ENCODE measurements at places on chromosomes 5 and 9. TPM values are rescaled to one million over a fixed set of nuclear protein-coding genes. Genes with fewer than 3 reads are reported as not detected.
A peak's percentile ranks its signal among the peaks of the same experiment; 100 is the strongest.

GRCh38 chr9:2726650-2727340, 9.5 kb downstream of the KCNV2 start:
- DNase-seq: peak; percentile 68

The F12 gene
- total RNA-seq: 5.7 TPM

The SPATA31E1 gene
- total RNA-seq: not detected

DNA sequence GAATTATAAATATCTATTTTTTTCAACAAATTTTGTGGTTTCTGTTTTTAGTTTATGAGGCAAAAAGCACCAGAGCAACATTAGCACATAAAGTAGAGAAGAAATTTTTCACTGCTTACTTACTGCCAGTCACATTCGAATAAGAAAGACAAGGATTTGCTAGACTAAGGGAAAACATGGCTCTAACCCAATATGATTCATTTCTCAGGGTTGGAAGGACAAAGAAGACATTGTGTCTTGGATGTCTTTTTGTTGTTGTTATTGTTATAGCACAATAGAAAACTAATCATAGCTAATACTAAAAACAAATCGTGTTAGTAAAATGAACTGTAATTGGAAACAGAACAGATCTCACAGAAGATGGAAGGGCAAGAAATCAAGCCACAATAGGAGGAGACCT, 90.9 kb upstream of the SLCO6A1 start:
- DNase-seq: peak; percentile 55

The PIP5K1B gene
- total RNA-seq: not detected

DNA sequence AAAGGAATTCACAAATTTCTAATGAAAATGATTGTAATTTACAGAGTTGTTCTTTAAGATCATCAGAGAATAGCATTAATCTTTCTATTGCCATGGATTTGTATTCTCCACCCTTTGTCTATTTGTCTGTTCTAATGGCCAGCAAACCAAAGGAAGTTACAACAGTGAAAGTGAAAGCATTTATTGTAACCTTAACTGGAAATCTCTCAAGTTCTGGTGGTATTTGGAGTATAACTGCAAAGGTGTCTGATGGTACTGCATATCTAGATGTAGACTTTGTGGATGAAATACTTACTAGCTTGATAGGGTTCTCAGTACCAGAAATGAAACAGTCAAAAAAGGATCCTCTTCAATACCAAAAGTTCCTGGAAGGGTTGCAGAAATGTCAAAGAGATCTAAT, 21.7 kb downstream of the RMI1 start:
- DNase-seq: no peak

The LYRM7 gene
- total RNA-seq: 11.2 TPM

DNA sequence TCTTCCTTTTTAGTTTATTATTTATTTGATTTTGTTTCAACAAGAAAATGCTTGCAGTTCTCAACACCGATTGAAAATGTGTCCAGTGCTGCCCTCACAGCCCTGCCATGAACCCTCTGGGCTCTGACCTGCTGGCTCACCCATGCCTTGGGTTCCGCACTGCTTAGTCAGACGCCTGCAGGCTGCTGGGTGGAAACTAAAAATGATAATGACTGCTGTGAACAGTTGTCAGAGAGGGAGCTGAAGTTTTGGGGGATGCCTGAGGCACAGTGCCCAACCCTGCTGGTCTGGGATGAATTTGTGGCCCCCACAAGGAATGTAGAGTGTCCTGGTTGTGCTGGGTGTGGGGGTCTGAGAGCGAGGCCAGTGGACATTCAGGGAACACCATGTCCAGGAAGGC, 22.2 kb upstream of the CFAP157 start:
- DNase-seq: peak; percentile 24

- no peak for DNase-seq
Measured at GRCh38 chr5:19047277-19047676, 940.7 kb downstream of the CDH18 start.

DNA sequence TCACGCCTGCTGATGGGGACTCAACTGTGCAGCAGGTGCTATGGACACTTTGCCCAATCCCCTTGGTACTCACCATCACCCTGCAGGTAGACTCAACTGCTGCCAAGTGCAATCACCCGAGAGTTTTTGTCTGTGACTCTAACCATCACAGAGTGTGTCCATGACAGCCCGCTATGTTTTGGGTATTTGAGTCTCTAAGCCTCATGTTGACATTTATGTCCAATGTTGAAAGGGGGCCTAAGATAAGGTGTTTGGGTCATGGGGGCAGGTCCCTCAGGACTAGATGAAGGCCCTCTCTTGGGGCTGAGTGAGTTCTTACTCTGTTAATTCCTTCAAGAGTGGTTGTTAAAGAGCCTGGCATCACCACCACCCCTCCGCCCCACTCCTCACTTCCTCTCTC, 44.1 kb upstream of the GABRP start:
- no peak for DNase-seq

The PCDHA9 gene
- total RNA-seq: 0.07 TPM

DNA sequence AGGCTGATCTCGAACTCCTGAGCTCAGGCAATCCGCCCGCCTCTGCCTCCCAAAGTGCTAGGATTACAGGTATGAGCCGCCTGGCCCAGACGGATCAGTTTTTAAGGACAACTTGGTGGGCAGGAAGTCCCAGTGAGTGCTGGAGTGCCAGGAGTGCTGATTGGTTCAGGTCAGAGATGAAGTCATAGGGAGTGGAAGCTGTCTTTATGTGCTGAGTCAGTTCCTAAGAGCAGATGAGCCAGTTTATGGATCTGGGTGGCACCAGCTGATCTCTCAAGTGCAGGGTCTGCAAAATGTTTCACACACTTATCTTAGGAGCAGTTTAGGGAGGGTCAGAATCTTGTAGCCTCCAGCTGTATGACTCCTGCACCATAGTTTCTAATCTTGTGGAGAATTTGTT, 292.1 kb upstream of the ELAVL2 start:
- DNase-seq: no peak

DNA sequence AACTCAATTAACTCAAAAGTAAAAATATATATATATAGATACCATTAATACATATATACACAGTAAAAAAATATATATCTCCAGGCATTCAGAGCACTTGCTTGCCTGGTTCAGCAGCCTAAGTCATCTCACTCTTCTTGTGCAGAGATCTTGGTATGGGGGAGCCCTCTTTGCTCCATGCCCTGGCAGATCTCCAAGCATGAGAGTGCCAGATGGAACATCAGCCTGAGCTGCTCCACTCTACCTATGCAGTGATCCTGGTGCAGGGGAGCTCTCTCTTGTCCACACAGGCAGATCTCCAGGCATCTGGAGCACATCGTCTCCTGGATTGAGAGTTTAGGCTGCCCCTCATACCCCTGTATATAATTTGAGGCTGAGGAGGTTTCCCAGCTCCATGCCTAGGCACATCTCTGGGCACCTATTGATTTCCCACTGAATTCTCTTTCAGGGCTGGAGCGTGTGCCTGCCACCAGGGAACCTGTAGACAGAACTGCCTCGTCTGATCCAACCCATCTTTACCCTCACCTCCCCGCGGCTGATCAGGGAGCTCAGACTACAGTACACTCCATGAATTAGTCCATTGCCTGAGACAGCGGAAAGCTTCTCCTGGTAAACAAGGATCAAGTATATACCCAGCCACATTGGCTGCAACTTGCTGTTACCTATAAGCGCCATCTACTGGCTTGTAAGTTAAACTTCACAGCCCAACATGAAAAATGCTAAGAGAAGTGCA, 342.4 kb upstream of the GRIA1 start:
- DNase-seq: peak; percentile 78

DNA sequence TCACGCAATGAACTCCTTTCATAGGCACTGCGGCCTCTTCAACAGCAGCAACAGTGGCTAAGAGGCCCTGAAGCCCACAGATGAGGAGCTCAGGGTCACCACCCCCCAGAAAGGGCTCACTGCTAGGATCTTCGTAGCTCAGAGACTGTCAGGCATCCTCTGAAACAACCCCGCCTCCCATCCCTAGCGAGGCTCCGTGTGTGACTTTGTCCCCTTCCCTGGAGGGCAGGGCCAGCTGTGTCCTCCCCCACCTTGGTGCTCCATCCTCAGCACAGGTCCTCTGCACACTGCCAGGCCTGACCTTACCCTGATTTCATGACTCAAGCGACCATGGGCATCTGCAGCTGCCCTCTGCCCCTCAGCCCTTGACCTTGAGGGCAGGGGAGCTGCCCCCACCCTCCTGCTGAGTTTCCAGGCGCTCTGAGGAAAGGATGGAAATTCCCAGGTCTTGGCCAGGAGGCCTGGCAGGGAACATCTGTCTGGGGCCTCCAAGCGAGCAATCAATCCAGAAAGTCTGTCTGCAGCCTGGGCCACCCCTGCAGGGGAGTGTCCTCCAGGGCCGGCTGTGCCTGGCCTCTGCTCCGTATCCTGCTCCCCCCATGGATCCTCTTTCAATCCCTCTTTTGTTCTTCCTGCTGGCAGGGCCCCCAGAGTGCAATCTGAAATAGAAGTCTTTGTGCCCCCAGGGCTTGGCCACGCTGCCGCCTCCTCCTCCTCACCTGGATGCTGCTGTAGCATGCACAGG, 6.8 kb upstream of the IRX4 start:
- peak; percentile 73 for DNase-seq
